ENCODE measurements at places on chromosomes 11 and 22. TPM values are rescaled to one million over a fixed set of nuclear protein-coding genes. Genes with fewer than 3 reads are reported as not detected.

DNA sequence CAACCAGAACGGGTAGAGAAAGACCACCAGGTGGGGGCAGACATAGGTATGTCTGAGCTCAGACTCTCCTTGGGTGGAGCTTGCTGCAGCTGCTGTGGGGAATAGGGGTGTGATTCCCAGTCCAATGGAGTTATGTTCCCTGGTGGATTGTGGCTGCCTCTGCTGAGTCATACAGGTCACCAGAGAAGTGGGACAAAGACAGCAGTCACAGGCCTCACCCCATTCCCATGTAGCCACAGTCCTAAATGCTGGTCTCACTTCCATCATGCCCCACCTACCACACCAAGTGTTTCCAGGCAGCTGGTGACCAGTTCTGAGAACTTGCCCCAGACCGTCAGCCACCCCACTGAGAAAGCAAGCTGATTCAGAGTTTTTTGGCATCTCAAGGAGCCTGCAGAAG, 17.5 kb downstream of the OR52E5 start:
- ATAC-seq: no peak

DNA sequence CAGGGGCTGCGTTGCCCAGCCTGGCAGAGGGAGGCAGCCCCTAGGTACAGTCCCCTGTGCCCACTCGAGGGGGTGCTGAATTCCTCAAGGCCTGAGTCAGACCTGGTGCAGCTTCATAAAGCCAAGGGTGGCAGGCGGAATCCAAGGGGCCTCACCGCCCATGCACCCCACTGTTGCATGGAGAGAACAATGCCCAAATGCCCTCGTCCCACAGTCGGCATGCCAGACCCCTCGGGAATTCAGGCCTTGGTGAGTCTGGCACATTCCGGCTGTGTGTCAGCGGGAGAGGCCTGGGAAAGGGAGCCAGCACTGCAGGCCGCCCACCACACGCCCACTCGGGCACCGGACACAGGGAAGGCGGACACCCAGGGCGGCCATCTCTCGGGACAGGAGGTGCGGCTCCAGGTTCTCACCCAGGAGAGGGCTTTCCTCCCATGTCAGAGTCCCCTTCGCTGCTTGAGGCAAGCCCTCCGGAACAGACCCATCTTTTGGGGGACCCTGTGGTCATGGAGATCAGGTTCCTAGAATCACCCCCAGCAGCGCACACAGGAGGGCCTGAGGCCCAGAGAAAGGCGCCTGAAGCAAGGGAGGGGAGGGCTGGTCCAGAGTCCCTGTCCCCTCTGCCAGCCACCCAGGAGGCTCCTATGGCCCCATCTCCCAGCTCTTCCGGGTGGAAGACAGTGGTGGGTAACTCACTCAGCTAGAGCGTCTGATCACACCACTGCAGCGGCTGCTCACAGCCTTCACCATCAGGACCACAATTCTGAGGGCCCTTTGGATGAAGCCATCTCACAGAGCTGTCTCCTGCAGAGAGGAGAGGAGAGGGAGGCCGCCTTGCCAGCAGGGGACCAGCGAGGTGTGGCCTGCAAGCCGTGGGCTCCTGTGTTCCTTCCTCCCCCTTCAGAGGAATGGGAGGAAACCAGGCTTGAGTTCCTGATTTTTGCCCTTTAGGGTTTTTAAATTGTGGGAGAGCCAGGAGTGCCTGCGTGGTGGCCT, 31.6 kb upstream of the KCNQ1OT1 start:
- no peak for ATAC-seq

GRCh38 chr11:121572571-121573059, 119.8 kb upstream of the SORL1-AS1 start:
- no peak for ATAC-seq

- ATAC-seq: no peak
These were observed 92.7 kb downstream of the NTM start for GRCh38 chr11:131463162-131463561.

GRCh38 chr22:36009085-36009484, 19.5 kb downstream of the RBFOX2 start:
- no peak for ATAC-seq

DNA sequence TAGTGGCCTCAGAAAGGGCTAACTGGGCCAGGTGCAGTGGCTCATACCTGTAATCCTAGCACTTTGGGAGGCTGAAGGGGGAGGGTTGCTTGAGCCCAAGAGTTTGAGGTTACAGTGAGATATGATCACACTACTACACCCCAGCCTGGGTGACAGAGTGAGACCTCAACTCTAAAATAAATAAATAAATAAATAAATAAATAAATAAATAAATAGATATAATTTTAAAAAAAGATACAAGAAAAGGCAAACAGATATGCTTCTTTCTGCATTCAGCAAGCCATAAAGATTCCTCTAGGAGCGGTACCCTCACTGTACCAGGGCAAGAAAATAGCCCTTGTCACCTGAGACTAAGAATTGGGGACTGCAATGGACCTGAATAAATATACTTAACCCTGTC, 1.3 kb upstream of the RSPH14 start:
- ATAC-seq: no peak

Gene EXPH5
- 1.1 TPM for total RNA-seq

Measured in gastroesophageal sphincter (tissue), 4 donors.